ENCODE measurements at places on chromosomes 2 and 18. TPM values are rescaled to one million over a fixed set of nuclear protein-coding genes. Genes with fewer than 3 reads are reported as not detected.

DNA sequence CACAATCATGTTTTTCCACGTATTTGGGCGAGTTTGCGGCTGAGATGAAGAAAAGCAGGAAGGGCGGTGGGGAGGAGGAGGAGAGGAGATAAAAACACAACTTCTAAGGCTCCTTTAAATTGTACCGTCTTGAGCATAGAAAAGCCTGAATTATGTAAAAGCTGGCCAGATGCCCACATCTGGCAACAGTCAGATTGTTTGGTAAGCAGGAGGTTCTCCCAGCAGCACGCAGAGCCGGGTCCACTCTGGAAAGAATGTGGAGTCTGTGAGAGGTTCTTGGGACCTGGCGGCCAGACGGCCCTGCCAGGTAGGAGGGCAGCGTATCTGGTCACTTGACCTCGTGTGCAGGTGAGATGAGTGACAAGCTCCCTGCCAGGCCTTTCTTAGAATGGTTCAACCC is 215.3 kb upstream of the APCDD1 start:
- no peak for ATAC-seq

GRCh38 chr2:23859983-23860382 is 66.9 kb downstream of the ATAD2B start:
- ATAC-seq = no peak

Gene MOB4
- 17.5 TPM for total RNA-seq

DNA sequence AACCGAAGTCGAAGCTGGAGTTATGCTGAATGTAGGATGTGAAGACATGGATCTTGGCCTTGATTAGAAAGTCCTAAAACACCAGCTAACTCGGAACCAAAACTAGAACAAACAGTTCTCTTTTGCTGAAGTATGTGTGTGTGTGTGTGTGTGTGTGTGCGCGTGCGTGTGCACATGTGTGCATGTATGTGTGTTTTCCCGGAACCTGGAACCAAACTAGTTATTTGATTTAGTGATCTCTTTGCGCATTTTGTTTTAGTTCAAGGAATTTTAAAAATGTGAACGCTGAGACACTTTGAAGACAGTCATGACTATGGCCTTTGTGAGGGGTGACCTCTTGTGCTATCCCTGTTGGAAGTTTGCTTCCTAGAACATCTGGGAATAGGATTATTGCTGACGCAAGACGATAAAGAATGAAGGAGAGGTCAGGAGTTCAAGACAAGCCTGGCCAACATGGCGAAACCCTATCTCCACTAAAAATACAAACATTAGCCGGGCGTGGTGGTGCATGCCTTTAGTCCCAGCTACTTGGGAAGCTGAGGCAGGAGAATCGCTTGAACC is 23.8 kb downstream of the FHL2 start:
- ATAC-seq = no peak

GRCh38 chr2:144889348-144889747 is 369.4 kb upstream of the ZEB2 start:
- ATAC-seq = no peak

Gene RTP5
- not detected for total RNA-seq

DNA sequence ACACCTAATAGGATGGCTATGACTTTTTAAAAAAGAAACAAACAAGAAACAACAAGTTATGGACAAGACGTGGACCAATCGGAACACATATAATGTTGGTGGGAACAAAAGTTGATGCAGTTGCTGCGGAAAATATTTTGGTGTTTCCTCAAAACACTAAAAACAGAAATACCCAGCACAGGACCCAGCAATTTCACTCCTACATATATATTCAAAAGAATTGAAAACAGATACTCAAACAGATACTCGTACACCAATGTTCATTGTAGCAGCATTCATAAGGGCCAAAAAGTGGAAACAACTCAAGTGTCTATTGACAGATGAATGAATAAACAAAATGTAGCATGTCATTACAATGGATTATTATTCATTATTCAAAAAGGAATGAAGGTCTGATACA is 12.1 kb downstream of the CCDC141 start:
- ATAC-seq = no peak

- ATAC-seq = no peak
Measured at GRCh38 chr2:11998218-11998617, 251.8 kb downstream of the LPIN1 start.

DNA sequence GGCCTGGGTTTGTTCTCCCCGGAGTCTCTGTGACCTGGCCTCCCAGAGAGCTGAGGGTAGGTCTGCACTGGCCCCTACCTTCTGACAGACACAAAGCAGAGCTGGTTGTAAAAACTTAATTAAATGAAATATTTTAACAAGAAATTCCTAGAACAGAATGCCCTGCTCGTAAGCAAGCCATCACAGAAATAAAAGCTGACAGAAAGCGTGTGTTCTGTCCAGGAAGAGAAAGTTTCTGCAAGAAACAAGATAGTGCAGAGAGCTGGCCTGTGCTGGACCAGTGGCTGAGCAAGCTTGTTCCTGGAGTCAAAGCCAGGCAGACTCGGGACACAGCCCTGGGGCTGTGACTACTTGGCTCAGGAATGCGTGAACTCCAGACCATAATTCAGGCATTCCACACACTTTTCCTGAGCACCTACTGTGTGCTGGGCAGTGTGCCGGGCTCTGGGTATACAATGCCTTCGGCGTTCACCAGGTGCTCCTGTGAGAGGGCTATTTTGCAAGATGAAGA is 51.6 kb downstream of the APOB start:
- ATAC-seq = peak; percentile 30
